ENCODE measurements at places on chromosomes 4 and X.

- no peak for DNase-seq
These were observed 6.0 kb upstream of the BCOR start for GRCh38 chrX:40103565-40104323.

DNA sequence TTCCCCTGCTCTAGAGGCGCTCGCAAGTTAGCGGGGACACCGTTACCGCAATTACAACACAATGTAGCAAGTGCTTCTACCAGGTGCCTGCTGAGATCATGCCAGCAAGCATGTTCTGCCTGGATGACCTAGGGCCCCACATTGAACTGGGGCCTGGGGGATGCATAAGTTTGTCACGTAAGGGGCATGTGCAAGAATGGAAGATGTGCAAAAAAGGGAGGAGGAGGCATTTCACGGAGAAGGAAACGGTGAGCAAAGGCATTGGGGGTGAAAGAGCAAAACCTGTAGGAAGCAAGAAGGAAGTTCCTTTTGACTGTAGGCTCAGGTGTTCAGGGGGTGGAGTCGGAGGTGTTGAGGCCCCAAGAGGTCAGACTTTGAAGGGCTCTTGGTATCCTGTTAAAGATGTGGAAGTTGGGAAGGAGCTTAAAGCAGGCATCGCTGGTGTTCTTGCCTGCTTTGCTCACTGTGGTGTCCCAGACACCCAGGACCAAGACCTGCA is 602 bp upstream of the SCARB2 start:
- DNase-seq = no peak

DNA sequence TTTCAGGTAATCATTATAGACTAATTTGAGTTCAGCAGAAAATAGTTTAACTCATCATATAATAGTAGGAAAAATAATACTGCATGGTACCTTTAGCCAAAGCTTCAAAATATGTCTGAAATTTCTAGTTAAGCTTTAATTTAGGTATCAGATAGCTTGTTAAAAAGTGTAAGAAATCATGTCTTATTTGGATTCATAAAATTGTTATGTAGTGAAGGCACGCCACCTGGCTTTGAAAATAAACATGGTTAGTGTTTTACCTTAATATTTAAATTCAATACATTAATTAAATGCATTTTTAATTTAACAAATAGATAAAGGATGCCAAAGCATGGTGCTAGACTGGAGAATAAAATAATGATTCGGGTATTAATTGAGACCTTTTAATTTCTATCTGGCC is 211.4 kb downstream of the FSTL5 start:
- DNase-seq = no peak

DNA sequence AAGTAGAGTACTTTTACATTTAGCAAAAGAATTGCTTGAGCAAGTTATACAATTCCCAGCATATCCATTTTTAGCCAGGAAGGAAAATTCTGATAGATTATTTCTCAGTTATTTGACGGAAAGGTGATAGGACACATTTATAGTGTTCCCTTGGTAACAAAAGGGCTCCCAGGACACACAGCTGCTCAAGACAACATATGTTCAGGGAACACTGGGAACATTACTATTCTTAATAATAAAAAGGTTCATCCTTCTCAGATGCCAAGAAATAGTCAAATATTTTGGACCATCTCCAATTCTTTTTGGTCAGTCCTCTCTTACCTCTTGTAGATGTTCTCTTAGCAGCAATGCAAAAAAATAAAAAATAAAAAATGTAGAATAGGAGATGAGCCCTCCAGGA is 66.8 kb upstream of the SMAD1 start:
- DNase-seq = no peak

DNA sequence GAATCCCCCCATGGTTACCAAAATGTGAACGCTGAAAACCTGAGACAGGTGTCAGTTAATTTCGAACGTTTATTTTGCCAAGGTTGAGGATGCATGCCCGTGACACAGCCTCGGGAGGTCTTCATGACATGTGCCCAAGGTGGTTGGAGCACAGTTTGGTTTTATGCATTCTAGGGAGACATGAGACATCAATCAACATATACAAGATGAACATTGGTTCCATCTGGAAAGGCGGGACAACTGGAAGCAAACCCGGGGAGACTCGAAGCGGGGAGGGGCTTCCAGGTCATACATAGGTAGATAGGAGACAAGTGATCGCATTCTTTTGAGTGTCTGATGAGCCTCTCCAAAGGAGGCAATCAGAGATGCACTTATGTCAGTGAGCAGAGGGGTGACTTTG is 11.0 kb upstream of the SH3BP2 start:
- no peak for DNase-seq

DNA sequence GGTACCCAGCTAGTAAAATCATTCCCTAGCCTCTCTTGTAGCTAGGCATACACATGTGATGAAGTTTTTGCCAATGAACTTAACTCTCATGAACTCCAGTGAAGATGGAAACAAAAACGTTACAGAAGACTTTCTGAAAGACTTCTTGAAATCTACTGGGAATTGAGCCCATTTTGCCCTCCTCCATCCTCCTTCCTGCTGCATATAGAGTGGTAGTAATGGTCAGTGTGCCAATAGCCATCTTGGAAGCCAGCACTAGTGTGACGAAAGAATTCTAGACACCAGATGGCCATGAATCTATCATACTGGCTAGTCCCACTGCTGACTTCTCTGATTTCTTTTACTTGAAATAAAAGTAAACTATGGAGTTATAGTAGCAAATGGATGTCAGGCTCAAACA is 30.9 kb upstream of the PPA2 start:
- DNase-seq = no peak

GRCh38 chr4:173442223-173442932 is 43.5 kb upstream of the SCRG1 start:
- DNase-seq = no peak

DNA sequence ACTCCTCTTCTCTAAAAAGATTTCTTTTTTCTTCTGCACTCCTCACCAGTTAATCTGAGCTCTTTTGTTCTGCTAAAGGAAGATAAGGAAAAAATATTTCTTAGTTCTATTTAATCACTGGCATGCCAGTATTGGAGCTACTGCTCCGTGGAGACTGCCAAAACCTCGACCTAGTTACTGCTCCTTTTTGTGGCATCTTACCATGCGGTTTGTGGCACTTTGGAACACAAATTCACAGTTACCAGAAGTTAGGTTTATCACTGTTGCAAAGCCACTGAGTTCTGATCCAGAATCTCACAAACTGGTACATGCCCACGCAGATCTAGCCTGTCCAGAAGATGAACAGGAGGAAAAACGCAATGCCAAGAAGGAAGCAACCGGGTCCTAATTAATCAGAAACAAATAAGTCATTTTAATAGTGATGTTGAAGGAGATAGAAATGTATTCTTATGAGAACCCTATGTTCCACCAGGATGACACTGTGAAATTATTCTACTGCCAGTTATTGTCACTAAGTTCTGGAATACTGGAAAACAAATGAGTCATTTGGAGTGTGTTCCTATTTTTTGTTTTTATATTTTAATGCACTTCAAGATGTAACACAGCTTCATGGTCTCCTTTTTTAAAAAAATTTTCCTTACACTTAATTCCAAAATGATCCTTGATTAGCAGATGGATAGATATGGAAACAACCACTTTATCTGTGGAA is 106.7 kb upstream of the GK2 start:
- no peak for DNase-seq

GRCh38 chr4:106816496-106816895 is 219.6 kb downstream of the DKK2 start:
- DNase-seq = no peak

DNA sequence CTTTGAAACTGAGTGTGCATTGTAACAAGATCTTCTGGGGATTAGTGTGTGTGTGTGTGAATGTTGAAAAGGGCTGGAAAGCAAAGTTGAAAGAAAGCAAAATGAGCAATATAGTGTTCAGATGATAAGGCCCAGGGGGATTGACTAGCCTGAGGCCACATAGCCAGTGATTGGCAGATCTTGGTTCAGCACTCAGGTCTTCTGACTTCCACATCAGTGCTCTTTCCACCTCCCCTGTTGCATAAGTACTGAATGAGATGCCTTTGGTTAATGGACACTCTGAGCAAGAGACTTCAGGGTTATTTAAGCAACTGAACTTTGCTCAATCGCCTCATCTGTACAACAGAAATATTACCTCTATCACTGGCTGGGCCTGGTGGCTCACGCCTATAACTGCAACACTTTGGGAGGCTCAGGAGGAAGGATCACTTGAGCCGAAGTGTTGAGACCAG is 120.4 kb downstream of the TMEM164 start:
- DNase-seq = no peak

DNA sequence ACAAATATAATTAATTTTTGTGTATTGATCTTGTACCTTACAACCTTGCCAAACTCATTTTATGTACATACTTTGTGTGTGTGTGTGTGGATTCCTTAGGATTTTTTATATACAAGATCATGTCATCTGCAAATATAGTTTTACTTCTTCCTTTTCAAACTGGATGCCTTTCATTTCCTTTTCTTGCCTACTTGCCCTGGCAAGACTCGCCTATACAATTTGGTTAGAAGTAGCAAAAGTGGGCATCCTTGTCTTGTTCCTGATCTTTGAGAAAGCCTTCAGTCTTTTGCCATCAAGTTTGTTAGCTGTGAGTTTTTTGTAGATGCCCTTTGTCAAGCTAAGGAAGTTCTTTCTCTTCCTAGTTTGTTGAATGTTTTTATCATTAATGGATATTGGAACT is 30.5 kb downstream of the RUFY3 start:
- DNase-seq = no peak

DNA sequence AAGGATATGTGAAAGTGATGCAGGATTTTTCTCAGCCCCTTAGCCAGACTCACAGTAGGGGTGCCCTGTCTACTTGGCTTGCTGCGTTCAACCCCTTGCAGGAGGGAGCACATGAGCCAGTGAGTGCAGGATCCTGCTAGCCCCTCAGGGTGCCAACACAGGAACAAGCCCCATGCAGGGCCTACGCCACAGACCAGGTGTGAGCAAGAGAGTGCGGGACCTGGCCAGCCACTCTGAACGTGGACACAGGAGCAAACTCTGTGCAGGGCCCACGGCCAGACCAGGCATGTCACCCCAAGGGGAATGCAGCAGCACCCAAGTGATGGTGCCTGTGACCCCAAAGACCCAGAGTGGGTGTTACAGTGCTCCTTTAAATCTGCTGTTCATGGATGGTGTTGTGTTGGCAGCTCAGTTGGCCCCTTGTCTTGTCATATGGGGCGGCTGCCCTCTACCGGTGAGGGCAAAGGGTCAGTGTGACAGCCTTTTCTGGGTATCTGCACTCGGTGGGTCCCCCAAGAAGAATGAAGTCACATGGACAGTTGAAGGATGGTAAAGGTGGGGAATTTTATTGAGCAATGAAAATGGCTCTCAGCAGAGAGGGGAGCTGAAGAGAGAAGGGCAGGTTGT is 188.4 kb upstream of the MAOA start:
- DNase-seq = no peak

DNA sequence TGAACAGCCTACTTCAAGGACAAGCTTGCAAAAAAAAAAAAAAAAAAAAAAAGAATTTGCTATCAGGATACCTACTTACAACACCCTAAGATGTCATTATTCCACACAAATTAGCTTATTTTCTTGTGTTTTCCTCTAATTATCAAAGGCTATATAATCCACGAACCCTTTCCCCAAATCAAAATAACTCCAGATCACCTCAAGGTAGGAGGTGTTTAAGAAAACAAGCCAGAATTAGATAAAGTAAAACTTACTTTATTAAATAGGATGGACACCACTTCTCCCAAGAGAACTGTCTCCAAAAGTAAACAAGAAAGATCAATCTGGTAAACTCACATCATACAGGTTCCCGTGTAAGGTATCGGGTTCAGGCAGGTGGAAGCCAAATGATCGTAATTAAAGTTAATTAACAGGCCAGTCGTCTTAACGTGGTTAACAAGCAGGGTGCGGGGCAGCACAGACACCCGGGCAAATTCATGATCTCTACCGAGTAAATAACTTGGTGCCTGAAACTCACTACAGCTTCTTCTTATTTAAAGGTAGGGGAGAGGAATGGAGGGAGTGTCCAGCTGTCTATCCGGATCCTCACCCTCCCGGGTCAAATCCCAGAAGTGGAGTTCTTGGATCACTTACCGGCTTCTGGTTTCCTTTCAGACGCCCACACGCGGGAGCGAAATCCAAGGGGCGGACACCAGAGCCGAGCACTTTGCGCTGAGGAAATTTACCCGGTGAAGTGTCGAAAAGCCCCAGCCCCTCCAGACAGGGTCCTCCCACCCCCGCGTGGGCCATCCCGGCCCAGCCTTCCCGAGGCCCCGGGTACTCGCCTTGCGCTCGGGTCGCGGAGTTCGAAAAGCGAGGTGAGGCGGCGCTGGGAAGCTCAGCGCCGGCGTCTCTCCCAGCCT is 708 bp downstream of the ARAP2 start:
- DNase-seq = no peak

- no peak for DNase-seq
These were observed 20.3 kb downstream of the RUFY3 start for GRCh38 chr4:70741867-70742658.

DNA sequence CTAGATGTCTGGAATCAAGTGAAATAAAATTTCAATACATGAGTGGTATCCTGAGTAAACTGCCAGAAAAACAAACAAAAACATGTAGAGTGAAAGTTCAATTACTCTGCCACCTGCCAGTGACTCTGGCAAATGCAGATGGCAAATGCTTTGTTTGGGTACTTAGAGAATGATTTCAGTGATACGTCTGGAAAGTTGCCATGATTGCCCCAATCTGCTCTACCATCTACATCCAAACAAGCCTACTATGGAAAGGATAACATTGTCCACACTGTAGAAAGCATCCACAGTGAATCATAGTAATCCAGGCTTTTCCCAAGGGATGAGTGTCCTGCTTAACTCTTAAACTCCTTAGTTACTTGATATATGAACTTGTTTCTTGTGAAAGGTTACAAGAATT is 3.4 kb downstream of the SPATA4 start:
- DNase-seq = no peak

- DNase-seq = no peak
These were observed 22.7 kb downstream of the POU4F2 start for GRCh38 chr4:146661367-146661766.

DNA sequence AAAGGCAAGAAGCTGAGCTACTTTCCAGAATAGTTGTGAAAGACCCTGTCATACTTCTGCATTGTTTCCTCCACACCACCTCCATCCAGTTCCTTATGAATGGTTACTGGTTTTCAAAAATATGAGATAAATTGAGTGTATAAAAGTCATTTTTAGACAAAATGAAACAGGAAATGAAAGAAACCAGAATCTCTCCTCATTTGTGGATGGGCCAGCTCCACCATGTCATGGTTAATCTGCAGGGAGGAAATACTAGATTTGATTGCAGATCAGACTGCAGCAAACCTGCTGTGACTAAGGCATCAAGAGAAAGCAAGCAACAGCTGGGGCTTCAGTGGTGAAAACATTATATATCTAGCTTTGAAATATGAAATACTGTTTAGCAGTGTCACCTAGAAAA is 23.8 kb downstream of the F9 start:
- DNase-seq = no peak

- no peak for DNase-seq
These were observed 4.7 kb downstream of the BLTP1 start for GRCh38 chr4:122156819-122157218.

DNA sequence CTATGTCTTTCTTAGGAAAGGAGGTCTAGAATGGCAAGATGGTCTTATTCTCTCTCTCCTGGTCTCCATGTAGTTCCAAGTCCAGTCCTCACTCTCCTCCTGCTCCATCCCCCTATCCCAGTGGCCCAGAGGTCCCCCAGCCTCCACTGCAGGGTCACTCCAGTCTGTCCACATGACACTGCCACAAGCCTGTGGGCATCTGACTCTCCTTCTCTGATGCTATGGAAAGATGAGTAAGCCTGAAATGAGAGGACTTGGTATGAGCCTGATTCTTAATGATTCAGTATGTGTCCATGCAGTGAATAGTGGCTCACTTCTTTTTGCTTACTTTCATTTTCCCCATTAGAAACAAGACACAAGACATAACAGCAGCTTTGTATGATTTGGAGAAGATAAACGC is 516.8 kb upstream of the ADGRL3 start:
- DNase-seq = peak; percentile 5

GRCh38 chr4:38034986-38035882 is 75.0 kb downstream of the PTTG2 start:
- no peak for DNase-seq

Measured in brain pericyte (primary cell).